ENCODE measurements at places on chromosomes 1 and 21.
A peak's percentile ranks its signal among the peaks of the same experiment; 100 is the strongest.

- DNase-seq, result no peak
Measured at GRCh38 chr1:1132042-1132950, 16.4 kb upstream of the C1orf159 start.

- DNase-seq, result no peak
Measured at GRCh38 chr1:215830226-215830810, 263.2 kb downstream of the KCTD3 start.

- peak; percentile 30 for DNase-seq
Measured at GRCh38 chr21:39441502-39442475, 3.8 kb downstream of the LCA5L start.

DNA sequence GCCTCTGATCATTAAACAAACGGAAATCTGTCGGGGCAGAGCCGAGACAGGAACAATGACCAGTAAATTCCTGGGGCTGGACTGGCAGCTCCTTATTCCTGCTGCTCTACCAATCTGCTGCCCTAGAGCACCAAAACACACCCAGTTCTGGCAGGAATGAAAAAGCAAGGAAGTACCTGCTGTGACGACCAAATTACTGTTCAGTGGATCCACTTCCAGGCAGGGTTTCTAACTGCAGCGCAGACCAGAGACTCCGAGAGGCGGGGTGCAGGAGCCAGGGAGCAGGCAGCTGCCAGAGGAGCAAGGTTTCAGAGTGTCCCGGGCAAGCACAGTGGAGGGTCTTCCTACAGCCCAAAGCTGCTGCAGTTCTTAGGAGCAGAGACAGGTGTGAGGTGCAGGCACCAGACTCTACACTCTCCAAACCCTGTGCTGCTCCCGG lies 32.4 kb downstream of the KANK4 start:
- no peak for DNase-seq

GRCh38 chr1:202599669-202600431 lies 110.4 kb downstream of the SYT2 start:
- peak; percentile 26 for DNase-seq

DNA sequence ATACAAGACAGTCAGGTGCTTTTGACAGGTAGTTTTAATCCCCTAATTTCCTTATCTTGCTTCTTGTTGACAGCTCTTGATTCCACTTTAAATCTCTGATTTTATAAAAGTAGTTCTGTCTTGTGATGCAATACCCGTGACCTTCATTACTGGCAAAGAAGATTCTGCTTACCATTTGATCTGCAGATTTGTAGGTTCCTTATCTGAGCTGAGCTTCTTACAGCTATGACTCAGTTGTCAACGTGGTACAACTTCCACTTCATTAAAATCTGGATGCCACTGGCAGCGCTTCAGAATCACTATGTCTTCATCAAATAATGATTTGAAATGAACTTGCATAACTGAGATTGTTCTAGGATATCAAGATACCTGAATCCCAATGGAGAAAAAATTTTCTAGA lies 543.6 kb upstream of the B3GALT2 start:
- no peak for DNase-seq
